Muscle of leg (tissue), 16 donors: ENCODE measurements at places on chromosomes 2 and 18.
A peak's percentile ranks its signal among the peaks of the same experiment; 100 is the strongest.

DNA sequence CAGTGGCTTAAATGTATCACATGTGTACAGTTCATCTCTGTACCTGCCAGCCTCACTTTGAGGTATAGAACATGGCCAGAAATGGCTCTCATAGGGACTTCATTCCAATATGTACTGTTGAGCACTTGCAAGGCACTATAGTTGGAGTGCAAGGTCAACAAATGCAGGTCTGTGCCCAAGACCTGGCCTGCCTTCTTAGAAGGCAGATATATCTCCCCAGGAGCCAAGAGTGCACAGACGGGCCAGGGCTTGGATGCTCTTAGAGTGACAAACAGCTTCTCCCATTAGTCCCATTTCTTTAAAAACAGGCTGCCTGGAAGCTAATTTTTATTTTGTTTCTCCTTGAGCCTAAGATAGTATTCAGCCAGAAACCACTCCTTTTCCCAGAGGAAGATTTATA, 7.3 kb downstream of the TEX261 start:
- H3K36me3 ChIP-seq = peaks cover 61% of the 10 kb centered on the region
- H3K4me1 ChIP-seq = peaks cover 9% of the 10 kb centered on the region
- no peak overlapping the region for H3K27ac ChIP-seq
- H3K4me3 ChIP-seq = no peak overlapping the region

- peak; percentile 88 for DNase-seq
- H3K4me3 ChIP-seq = no peak overlapping the region
- no peaks in the 10 kb centered on the region for H3K36me3 ChIP-seq
- no peak overlapping the region for H3K27ac ChIP-seq
- no peaks in the 10 kb centered on the region for H3K4me1 ChIP-seq
These were observed 665.5 kb downstream of the NYAP2 start for GRCh38 chr2:226064932-226065570.

- H3K4me1 ChIP-seq = peaks cover 42% of the 10 kb centered on the region
- H3K27ac ChIP-seq = peak overlapping the region; percentile 86
- H3K4me3 ChIP-seq = no peak overlapping the region
- peak; percentile 91 for DNase-seq
- no peaks in the 10 kb centered on the region for H3K27me3 ChIP-seq
These were observed 225.4 kb downstream of the FAM210A start for GRCh38 chr18:13500869-13501542.

DNA sequence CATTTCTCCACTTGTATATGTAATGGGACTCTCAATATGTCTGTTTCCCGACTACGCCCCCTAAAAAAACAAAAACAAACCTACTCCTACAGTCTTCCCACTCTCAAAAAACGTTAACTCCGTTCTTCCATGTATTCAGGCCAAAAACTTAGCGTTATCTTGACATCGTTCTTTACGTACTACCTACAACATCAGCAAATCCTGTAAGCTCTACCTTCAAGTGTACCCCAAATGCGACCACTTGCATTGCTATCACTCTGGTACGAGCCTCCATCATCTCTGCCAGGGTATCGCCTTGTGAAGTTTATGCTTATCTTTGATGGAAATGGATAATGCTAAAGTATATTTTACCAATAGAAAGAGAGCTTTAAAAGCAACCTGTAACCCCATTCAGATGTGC, 479 bp downstream of the GPATCH11 start:
- H3K4me1 ChIP-seq = peaks cover 2% of the 10 kb centered on the region
- H3K36me3 ChIP-seq = peaks cover 24% of the 10 kb centered on the region
- peak overlapping the region; percentile 93 for H3K4me3 ChIP-seq
- DNase-seq = no peak
- peak overlapping the region; percentile 74 for H3K27ac ChIP-seq
- no peaks in the 10 kb centered on the region for H3K27me3 ChIP-seq

DNA sequence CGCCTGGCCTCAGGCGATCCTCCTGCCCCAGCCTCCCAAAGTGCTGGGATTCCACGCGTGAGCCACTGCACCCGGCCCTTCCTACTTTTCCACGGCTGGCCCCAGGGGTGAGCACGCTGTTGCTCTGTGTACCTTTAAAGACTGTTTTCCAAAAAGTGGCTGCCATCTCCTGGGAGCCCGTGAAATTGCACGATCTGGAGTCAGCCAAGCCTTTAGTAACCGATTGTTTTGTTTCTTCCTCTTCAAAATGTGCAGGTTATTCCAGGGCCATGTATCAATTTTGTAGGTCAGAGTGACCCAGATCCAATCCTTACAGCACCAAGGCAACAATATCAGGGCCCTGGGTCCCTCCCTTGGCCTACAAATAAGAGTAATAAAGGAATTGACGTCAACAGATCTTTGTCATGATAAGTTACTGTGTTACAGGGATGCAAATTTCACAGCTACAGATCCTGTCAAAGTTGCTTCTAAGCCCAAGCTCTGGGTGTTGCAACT, 135.6 kb upstream of the ZNF236 start:
- peaks cover 2% of the 10 kb centered on the region for H3K4me1 ChIP-seq
- no peak overlapping the region for H3K4me3 ChIP-seq
- no peak overlapping the region for H3K27ac ChIP-seq
- H3K36me3 ChIP-seq = no peaks in the 10 kb centered on the region
- peaks cover 11% of the 10 kb centered on the region for H3K27me3 ChIP-seq
- peak; percentile 85 for DNase-seq

DNA sequence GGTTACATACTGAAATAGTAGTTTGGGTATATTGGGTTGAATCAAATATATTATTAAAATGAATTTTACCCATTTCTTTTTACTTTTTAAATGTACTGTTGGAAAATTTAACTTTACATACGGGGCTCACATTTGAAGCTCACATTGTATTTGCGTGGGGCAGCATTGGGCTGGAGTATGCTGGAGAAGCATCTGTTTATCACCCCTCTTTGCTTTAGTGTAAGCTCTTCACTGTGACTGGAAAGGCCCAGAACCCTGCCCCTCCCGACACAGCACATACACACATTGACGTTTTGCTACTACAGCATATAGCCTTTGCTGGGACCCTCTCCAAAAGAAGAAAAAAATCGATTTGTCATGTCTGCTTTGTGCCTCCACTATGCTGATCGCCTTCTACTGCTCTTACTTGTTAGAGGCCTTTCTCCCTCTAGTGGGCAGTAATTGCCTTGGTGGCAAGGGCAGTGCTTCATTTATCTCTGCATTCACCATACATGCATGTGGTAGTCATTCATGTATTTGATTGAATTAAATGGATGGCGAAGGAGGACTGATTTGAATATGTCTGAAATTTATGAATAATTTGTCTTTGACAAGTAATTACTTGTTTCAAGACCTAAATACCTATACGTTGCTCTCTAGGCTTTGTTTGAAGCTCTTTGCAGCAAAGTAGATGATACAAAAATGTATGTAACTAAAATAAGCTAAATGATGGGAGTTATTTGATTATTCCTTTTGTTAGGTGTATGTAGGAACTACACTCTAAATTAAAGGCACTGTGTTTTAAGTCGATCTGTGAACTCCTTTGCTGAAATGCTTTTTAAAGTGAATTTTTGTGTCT, 37.4 kb downstream of the VAPA start:
- H3K27ac ChIP-seq = no peak overlapping the region
- H3K4me1 ChIP-seq = no peaks in the 10 kb centered on the region
- H3K4me3 ChIP-seq = no peak overlapping the region
- H3K27me3 ChIP-seq = no peaks in the 10 kb centered on the region

- peak overlapping the region; percentile 96 for H3K27ac ChIP-seq
- peaks cover 13% of the 10 kb centered on the region for H3K4me1 ChIP-seq
- H3K27me3 ChIP-seq = no peaks in the 10 kb centered on the region
- H3K4me3 ChIP-seq = peak overlapping the region; percentile 79
- DNase-seq = peak; percentile 82
These were observed 580 bp upstream of the NDUFV2 start for GRCh38 chr18:9101730-9102507.

- H3K4me1 ChIP-seq = peaks cover 3% of the 10 kb centered on the region
- H3K27me3 ChIP-seq = no peaks in the 10 kb centered on the region
- H3K27ac ChIP-seq = no peak overlapping the region
- H3K4me3 ChIP-seq = no peak overlapping the region
- no peak for DNase-seq
These were observed 225.9 kb upstream of the RASGRP3 start for GRCh38 chr2:33250417-33251029.

GRCh38 chr2:177172034-177172880, 40.3 kb upstream of the HNRNPA3 start:
- no peak overlapping the region for H3K4me3 ChIP-seq
- H3K36me3 ChIP-seq = no peaks in the 10 kb centered on the region
- no peak overlapping the region for H3K27ac ChIP-seq
- H3K4me1 ChIP-seq = peaks cover 2% of the 10 kb centered on the region
- no peak for DNase-seq

- no peak overlapping the region for H3K27ac ChIP-seq
- DNase-seq = no peak
- H3K27me3 ChIP-seq = peaks cover 6% of the 10 kb centered on the region
- no peaks in the 10 kb centered on the region for H3K4me1 ChIP-seq
- H3K36me3 ChIP-seq = no peaks in the 10 kb centered on the region
- H3K4me3 ChIP-seq = no peak overlapping the region
These were observed 103.4 kb upstream of the MSH2 start for GRCh38 chr2:47299555-47299954.

- no peak overlapping the region for H3K4me3 ChIP-seq
- peaks cover 70% of the 10 kb centered on the region for H3K4me1 ChIP-seq
These were observed 109.1 kb downstream of the HDAC4 start for GRCh38 chr2:239291475-239292350.

DNA sequence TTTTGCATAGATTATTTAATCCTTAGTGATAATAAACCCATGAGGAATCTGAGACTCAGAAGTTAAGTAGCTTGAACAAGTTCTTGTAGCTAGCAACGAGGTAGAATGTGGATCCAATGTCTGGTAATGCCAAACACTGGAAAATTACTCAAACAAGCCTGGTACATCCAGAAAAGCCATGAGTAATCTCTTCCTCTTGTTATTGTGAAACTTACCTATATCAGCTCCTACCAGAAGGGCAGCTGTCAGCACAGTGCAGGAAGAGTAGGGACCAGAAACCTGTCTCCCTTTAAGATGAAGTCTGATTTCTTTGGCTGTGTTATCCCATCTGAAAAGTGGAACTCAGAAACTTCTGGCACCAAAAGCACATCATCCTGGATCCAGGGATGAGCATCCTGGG, 7.7 kb upstream of the SERPINB8 start:
- DNase-seq = no peak
- no peaks in the 10 kb centered on the region for H3K4me1 ChIP-seq
- no peak overlapping the region for H3K4me3 ChIP-seq
- H3K27me3 ChIP-seq = peaks cover 10% of the 10 kb centered on the region

DNA sequence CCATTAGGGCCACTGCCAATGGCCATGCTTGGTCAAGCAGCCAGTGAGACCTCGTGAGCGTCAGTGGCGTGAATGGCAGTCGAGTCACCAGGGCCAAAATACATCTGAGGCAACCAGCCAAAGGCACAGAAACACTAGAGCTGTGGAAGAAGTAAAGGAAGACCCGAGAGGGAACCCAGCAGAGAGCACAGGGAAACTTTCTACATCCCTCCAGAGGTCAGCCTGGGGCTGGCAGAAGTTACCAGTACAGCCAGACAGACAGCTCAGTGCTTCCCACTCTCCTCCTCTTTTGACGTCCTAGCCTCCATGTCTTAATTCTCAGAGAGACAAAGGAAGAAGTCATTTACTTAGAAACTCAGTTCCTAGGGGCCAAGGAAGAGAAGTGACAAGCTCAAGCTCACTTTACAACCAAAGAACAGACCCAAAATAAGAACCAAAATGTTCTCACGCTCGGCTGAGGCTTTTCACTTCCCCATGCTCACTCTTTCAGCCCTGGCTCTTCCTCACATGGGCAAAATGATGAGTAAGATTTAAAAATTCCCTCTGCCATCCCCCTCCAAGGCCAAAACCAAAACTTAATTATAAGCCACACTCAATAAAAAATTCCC, 8.7 kb downstream of the CYRIA start:
- no peaks in the 10 kb centered on the region for H3K27me3 ChIP-seq
- no peaks in the 10 kb centered on the region for H3K36me3 ChIP-seq
- peak; percentile 67 for DNase-seq
- peaks cover 26% of the 10 kb centered on the region for H3K4me1 ChIP-seq

DNA sequence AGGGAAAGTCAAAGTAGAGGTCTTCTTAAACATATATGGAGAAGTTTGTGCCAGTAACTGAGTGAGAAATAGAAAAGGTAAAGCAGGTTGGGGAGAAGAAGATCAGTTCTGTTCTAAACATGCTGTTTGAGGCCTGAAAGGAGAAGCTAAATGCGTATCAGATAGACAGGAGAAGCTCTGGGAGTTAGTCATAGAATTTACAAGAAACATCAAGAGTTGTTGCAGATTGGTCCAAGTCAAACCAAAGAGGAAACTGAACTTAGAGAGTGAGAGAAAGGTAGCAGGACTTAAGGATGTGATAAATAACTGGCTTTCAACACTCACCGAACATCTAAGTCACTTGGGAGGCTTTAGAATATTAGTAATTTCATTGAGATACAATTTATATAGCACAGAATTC, 29.2 kb upstream of the CERS6 start:
- no peak for DNase-seq
- no peaks in the 10 kb centered on the region for H3K27me3 ChIP-seq
- no peaks in the 10 kb centered on the region for H3K36me3 ChIP-seq
- H3K27ac ChIP-seq = no peak overlapping the region
- H3K4me3 ChIP-seq = no peak overlapping the region

- peaks cover 11% of the 10 kb centered on the region for H3K4me1 ChIP-seq
- no peaks in the 10 kb centered on the region for H3K36me3 ChIP-seq
- H3K27ac ChIP-seq = no peak overlapping the region
- peaks cover 28% of the 10 kb centered on the region for H3K27me3 ChIP-seq
- no peak for DNase-seq
These were observed 38.1 kb downstream of the SNED1 start for GRCh38 chr2:241036397-241036963.
